ENCODE measurements at places on chromosomes 4 and X.

DNA sequence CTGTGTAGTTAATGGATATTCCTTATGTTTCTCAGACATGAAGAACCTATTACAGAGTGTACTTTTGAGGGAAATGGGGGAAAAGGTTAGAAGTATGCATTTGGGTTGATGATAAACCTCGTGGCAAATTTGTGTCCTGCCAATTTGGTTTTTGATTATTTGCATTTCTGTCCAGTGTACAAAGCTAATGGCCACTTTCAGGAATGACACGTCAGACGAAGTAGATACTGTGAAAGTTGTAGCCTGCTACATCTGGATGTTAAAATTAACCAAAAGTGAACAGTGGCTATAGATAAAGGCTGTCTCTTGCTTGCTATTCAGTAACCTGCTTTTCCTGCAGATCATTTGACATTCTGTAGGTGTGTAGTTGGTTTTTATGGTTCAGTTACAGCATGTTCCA lies 1.0 kb downstream of the PRDX4 start:
- no peak for DNase-seq

DNA sequence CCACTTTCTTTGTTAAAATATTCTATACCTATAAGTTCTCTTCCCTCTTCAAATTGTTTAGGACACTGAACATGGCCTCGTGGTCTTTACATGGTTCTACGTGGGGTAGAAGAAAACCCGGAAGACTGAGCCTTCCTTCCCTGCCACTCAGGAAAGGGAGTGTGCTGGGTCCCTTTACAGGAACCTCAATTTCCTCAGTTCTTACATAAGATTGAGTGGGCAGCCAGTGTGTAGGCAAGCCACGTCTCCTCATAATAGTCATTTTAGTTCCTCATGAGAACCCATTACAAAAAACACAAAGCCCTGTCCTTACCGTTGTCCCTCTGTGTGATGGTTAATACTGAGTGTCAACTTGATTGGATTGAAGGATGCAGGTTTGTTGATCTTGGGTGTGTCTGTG lies 28.7 kb upstream of the SMIM10L2A start:
- no peak for DNase-seq

- DNase-seq, result no peak
Observed at GRCh38 chrX:103629318-103630170, 769 bp downstream of the TCEAL1 start.

- DNase-seq, result no peak
Observed at GRCh38 chr4:41256131-41256739, 493 bp upstream of the UCHL1 start.

DNA sequence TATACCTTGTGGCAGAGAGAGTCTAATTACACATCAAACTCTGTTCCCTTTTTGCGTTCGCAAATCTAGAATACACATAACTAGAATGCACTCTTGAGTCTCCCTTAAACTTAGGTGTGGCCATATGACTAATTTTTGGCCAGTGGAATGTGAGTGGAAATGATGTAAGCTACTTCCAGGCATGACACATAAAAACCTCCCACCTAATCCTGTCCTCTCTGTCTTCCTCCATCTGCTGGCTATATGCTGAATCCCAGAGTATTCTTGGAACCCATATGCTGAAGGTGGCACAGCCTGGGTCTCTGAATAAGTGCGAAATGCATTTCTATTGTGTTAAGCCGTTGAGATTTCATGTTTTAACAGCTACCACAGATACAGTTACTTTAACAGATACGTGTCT lies 269.9 kb upstream of the NRK start:
- DNase-seq, result no peak

GRCh38 chr4:161555689-161556660 lies 607.8 kb downstream of the FSTL5 start:
- DNase-seq, result no peak

- no peak for DNase-seq
Observed at GRCh38 chr4:32180086-32180485, 1459.9 kb downstream of the PCDH7 start.

GRCh38 chrX:8632924-8633323 lies 99.0 kb downstream of the ANOS1 start:
- DNase-seq, result no peak

DNA sequence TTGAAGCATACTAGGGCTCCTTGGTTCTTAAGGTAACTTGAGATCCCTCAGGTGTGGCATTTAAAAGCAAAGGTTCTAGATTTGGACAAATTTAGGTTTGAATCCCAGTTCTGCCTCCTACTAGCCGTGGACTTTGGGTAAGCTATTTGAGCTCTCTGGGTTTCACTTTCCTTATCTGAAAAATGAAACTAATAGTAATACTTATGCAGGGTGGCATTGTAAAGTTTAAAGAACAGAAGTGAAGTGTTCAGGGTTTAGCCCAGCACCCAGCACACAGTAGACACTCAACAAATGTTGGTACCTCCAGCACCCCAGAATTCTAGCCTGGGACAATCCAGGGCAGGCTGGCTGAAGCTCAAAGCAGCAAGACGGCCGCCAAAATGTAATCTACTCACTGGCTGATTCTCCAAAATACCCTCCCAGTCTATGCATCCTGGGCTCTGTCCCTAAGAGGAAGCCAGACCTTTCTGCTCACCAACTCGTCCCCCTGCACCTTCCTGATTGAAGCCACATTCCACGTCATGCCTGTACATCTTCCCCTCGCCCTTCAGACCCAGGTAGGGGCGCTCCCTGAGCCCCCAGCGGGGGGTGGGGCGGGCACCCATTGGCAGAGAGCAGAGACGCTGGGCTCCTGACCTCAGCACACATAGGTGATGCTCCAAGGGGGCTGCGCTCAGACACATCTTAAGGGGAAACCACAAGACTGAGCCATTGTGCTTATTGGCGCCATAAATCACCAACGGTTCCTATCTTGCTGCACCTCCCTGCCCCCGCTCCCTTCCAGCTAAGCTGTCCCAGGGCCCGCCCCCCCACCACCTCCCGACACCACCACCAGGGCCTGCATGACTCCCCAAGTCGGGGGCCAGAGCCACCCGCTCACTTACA lies 160.6 kb downstream of the BCOR start:
- DNase-seq, result no peak

- no peak for DNase-seq
Observed at GRCh38 chrX:138890491-138890890, 179.0 kb upstream of the FGF13 start.

DNA sequence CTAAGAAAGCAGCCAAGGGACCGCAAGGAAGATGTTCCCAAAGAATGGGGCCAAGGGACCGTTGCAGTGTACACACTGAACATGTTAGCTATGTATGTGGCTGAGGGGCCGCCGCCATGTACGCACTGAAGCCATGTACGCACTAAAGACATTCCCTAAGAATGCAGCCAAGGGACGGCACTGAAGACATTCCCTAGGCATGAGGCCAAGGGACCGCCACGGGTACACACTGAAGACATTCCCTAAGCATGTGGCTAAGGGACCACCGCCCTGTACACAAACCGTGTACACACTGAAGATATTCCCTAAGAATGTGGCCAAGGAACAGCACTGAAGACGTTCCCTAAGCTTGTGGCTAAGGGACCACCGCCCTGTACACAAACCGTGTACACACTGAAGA lies 54.0 kb downstream of the DHRSX start:
- no peak for DNase-seq

DNA sequence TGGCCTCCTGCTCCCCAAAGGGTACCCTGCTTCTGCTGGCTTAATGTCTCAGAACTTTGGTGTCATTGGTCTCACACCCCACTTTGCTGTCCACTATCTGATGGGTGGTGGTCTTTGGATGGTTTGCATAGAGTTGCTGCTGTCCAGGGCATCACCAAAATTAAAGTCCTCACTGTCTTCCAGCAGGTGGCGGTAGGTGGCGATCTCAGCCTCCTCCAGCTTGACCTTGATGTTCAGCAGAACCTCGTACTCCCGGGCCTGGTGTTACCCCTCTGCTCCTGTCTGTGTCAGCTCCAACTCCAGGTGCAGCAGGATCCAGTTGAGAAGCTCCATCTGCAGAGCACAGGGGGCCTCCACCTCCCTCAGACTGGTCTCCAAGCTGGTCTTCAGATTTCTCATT lies 1169.5 kb upstream of the PABPC4L start:
- DNase-seq, result no peak

- DNase-seq, result no peak
Observed at GRCh38 chrX:10754445-10754844, 134.1 kb upstream of the MID1 start.

DNA sequence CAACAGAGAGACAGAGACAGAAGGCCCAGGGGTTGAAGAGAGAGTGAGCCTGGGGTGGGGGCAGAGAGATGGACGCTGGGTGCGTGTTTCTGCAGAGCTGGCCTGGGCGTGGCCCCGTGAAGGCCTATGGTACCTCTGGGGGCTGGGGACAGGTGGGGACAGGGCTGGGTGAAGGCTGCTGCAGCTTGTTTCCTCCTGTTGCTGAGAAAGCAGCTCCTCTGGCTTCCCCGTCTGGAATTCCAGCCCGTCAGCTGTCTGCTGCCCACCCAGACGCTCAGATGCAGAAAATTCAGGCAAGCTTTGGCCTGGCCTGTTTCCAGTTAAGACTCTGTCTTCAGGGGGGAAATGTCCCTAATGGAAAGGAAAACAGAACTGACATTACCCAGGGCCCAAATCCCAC lies 76.8 kb upstream of the PSAPL1 start:
- DNase-seq, result no peak

GRCh38 chr4:16674082-16674481 lies 224.4 kb downstream of the LDB2 start:
- no peak for DNase-seq

- DNase-seq, result no peak
Observed at GRCh38 chr4:53349091-53349491, 16.8 kb downstream of the SCFD2 start.

- DNase-seq, result no peak
Observed at GRCh38 chr4:76278583-76278982, 27.1 kb downstream of the FAM47E start.

DNA sequence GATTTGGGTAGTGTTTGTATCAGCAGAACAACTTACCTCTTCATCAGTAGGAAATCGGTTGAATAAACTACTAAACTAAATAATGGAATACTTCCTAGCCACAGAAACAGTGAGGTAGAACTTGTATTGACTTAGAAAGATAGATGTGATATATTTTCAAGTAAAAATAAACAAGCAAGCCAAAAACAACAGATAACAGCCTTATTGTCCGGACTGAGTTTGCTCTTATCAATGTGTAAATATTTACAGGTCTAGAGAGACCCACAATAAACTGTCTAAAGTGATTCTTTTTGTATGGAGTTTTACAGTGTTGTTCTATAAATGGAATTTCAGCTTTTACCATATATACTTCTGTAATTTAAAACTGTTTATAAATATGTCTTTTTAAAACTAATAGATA lies 721.8 kb downstream of the ADGRL3 start:
- no peak for DNase-seq

DNA sequence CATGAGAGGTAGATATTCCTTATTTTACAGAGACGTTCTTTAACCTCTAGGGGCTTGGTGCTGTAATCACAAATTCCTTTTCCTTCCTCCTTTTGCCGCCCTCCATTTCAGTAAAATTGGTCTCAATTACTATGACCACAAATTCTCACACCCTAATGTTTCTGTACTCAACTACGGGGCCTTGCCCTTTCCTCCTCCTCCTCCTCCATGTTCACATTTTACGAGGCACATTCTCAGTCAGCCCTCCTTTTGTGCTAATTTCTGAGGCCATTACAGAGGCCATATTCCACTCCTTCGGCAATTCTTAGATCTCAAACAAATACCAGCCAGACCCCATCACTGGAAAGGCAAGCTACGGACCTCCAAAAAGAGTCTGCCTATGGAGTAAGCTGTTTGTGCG lies 92.1 kb downstream of the SH3KBP1 start:
- no peak for DNase-seq
